Dorsolateral prefrontal cortex (tissue), 122 donors: ENCODE measurements at places on chromosomes 2 and 18.

GRCh38 chr18:50753311-50753710, 66.5 kb downstream of the MRO start:
- DNase-seq = no peak

- no peak for DNase-seq
These were observed 154.0 kb downstream of the CLIP4 start for GRCh38 chr2:29269095-29269764.

DNA sequence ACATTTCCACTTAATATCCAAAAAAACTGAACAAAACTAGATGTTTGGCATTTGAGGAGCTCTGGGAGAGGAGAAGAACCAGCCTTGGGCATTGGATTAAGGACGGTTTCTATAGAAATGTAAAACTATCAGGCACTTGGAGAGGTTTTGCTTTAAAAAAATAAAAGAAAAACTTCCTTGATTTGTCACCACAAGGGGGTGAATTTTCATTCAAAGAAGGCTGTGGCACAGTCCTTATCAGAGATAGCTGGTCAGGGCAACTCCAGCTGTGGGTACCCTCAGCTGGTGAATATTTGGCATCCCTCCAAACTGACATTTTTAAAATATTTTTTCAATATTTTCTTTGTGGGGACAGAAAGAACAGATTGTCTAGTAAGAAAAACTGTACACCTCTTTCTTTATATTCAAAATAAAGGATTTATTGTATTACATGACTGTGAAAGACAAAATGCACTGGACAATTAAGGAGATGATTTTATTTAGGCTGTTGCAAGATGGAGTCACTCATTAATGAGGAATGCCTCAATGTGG, 46.1 kb upstream of the TBC1D8 start:
- DNase-seq = no peak

GRCh38 chr2:116545286-116546068, 1269.0 kb upstream of the DDX18 start:
- no peak for DNase-seq

DNA sequence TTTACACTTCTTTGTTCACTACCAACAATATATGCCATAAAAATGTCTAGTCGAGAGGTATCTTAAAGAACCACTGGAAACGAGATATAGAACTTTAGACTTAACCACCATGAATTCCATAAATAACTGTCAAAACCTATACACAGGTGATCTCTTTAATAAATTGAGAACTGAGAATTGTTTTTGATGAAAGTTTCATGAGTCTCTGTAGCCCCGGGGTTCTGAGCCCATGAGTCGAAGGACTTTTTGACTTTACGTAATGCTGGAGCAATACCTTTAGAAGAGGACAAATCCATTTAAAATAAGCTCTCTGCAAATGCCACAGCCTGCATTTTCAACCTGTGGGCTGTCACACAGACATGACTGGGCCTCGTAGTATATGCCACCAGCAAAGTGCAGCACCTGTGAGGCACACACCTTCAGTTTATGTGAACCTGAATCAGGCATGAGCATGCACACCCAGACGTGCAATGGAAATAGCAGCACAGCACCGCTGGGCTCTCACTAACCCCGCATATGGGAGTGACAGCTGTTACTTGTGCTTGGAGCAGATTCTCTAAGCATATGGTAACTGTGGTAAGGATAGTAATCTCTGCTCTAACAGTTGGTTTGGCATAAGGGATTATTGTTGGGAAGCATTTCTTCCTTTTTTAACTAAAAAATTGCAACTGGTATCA, 383.2 kb downstream of the SOCS6 start:
- no peak for DNase-seq

- DNase-seq = no peak
These were observed 33.5 kb downstream of the EML4 start for GRCh38 chr2:42202634-42203008.

- no peak for DNase-seq
These were observed 69.3 kb downstream of the INPP5D start for GRCh38 chr2:233129351-233129978.

GRCh38 chr2:167940346-167940725, 307.1 kb downstream of the STK39 start:
- no peak for DNase-seq

DNA sequence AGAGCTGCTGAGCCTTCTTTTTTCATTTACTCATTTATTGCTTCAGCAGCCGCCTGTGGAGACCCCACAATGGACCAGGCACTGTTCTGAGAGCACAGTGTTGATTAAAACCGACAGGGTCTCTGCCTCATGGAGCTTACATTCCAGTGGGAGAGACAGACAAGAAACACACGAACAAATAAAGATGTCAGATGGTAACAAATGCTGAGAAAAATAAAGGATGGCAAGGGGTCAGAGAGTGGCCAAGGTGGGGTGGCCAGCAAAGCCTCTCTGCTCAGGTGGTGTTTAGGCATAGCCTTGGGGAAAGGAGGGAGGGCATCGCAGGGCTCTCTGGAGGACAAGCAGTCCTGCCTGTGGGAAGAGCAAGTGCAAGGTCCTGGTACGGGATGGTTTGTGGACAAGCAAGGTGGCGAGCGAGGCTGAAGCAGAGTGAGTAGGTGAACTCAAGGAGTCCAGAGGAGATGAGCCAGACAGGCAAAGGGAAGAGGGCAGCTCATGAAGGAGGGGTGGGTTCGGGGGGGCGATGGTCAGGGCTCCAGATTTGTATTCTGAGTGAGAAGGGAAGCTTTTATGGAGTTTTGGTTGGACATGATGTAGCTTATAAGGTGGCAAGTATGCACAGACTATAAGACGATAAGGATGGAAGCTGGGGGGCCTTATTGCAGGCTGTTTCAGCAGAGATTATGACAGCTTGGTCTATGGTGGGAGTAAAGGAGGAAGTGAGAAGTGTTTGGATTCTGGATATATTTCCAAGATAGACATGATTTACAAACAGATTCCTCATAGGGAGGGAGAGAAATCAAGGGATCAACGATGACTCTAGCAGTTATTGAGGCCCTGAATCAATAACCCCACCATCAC, 8.8 kb upstream of the ITGB6 start:
- DNase-seq = no peak

GRCh38 chr2:62964671-62965070, 86.0 kb upstream of the OTX1 start:
- DNase-seq = no peak

DNA sequence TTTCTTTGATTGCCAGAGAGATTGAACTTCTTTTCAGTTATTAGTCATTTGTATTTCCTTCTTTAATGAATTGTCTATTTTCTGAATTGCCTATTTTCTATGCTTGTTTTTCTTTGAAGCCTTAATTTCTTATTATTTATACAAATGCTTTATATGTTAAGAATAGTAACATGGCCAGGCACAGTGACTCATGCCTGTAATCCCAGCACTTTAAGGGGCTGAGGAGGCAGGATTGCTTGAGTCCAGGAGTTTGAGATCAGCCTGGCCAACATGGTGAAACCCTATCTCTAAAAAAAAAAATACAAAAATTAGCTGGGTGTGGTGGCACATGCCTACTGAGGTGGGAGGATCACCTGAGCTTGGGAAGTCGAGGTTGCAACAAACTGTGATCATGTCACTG, 4.7 kb upstream of the RAB11FIP5 start:
- no peak for DNase-seq

DNA sequence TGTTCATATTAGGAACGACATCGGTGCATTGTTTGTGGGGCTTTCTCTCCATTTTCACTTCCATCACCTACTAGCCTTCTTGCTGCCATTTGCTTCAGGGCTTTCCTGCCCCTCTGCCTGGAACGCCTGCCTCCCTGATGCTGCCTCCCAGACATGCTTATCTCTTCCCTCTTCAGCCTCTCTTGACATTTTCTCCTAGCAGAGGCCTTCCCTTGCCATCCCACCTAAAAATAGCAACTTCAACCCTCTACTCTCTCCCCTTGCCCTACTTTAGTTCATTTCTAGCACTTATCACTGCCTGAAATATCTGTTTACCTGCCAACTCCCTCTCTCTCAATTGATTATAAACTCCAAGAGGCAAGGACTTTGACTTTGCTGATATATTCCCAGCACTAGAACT, 210.3 kb downstream of the SP3 start:
- DNase-seq = no peak

- DNase-seq = no peak
These were observed 74.9 kb downstream of the ATL2 start for GRCh38 chr2:38301969-38302702.

DNA sequence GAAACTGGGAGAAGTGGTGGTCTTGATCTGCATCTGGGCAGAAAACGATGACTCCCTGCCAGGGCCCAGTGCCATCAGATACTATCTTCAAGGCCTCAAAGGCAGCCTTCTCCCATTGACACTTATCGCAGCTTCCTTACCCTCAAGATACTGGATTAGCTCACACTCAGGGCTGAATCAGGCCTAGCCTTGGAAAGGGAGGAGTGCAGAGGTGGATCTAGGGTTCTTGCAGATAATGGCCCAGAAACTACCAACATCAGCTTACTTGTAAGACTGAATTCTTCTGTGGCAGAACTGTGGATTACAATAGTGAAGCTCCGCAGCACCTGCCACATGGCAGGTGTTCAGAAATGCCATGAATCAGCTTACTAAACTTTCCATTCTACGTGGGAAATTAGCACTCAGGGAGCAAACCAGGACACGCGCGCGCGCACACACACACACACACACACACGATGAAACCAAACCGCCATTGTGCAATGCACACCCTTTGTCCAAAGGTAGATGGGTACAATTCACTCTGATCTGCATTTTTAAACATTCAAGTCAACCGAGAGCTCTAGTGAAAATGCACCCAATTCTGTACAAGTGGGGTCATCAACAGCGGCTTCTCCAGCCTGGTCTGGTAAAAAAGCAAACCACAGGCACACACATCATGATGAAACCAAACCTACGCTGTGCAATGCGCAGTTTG, 26.3 kb upstream of the TMEM182 start:
- DNase-seq = no peak

DNA sequence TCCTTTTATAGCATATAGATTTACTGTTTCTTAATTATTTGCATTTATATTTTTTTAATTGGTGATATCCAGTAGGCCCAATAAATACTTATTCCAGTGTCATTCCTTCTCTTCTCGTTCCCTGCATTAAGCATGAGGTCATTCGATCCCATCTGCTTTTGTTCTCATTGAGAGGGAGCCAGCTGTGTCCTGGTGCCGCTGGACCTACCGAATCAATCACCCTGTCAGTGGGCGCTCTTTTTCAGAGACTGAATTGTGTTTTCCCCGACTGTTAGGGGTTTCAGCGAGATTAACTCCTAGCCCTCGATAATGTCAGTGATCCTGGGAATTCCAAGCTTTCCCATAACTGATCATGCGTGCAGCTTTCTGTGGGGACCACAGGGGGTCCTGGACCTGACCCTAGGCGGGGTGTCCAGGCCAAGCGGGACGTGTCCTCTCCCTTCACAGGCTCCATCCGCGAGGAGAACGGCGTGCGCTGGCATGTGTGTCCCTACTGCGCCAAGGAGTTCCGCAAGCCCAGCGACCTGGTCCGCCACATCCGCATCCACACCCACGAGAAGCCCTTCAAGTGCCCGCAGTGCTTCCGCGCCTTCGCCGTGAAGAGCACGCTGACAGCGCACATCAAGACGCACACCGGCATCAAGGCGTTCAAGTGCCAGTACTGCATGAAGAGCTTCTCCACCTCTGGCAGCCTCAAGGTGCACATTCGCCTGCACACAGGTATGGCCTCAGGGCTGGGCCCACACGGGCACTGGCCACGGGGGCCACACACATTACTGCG, 72.4 kb downstream of the ZNF236 start:
- no peak for DNase-seq

DNA sequence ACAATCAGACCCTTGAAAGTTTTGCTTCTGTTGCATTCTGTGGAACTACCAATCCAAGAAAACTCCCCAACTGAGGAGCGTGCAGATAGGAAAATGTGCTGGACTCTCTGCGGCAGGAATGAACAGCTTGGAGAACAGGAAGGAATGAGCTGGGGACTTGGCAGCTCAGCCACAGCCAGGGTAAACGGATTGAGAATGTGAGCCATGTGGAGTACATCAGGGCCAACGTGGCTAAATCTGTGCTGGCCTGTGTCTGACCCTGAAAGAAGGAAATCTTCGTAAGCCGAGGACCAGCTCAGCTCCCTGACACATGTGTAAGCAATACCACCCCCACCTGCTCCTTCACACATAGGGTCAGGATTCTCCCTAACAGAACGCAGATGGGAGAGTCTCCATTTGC, 1023.7 kb downstream of the BCL11A start:
- no peak for DNase-seq

DNA sequence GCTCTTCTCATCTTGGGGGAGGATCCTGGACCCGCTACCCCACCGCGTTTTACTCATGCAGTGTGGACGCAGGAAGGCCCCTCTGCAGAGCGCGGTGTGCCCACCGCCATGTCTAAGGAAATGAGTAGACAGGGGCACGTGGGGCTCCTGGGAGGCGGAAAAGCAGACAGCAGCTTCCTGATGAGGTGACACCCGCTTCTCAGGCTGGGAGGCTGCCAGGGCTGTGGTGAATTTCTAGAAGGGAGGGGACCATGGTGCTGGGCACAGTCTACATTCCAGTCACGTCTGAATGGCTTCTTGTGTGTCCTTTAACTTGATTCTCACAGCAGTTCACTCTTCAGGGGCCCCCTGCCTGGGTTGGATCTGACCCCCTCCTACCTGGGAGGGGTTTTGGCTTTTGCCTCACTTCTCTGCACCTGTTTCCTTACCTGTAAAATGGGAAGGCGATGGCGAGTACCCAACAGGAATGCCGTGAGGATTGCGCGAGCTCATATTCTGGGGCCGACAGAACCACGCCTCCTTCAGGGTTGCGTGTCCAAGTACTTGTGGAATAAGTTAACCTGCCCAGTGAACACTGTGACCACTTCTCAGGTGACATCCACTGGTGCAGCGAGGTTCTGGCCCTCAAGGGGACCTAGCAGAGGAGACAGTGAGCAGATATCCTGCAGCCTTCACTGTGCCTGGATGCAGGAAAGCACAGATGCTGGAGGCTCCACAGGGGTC, 32.3 kb upstream of the MBP start:
- no peak for DNase-seq

DNA sequence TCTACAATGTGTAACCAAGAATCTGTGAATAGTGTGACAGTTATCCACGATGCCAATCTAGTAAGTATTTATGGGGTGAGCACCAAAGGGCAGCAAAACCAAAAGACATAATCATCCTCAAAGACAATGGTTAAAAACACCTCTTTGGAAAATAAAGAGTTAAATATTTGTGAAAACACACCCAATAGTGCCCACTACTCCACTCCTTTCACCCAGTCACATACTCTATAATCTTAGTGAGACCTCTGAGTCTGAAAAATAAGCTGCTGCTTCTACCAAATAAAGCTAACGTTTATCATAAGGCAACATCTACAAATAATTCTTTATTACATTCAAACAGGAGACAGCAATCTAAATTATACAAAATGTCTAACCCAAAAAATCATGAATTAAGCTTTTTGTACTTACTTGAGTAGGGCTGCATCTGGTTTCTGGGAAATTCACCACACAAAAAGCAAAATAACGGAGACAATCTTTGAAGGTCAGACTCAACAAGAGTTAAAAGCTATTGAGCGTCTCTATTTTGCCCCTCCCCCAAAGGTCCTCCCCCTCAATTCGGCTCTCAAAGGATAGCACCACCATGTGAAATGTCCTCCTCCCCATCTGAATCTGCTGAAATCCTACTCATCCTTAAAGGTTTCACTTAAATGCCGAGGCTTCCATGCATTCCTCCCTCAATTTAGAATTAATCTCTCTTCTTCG, 2.0 kb downstream of the RAPH1 start:
- peak; percentile 8 for DNase-seq
